ENCODE measurements at places on chromosomes 6 and 20.

DNA sequence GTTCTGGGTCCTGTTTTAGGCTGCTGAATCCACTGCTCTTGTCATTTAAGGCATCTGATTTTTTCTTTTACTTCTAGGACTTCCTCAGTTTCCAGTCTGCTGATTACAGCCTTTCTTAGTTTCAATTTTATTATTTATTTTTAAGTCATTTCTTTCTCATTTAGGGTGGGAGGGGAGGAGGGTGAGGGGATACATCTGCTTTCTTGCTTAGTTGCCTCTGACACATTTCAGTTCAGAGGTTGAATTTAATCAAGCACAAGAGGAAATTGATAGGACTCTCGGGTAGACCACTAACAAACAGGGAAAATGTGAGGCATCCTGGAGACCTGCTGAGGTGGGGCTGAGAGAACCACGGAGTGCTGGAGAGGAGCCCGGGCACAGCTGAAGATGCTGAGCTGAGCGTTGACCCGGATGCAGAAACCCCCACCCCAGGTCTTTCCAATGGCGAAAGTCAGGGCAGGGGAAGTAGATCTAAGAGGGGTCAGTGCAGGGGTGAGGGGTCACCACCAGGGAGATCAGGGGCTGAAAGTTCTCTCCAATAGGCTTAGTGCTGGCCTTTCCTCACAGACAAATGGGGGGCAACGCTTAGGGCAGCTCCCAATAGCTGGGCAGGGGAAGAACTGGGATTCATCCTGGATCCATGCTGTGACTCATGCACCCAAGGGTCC, 7.6 kb upstream of the TREML2 start:
- DNase-seq, result no peak

- DNase-seq, result no peak
Measured at GRCh38 chr6:76852776-76853175, 610.5 kb downstream of the HTR1B start.

GRCh38 chr6:131914967-131915751, 36.0 kb downstream of the CCN2 start:
- DNase-seq, result peak; percentile 55

DNA sequence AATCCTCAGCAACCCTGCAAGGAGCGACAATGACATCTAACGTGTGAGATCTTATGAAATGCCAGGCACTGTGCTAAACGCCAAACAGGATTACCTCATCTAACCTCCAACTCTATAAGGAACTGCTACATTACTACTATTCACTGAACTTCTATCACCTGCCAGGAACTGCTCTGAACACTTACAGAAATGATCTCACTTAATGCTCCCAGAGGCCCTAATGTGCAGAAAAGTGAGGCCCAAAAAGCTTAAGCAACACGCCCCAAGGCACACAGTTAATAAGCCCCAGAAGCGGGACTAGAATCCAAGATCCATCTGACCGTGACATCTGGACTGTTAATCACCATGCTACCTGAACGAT, 28.5 kb downstream of the TRAM2 start:
- no peak for DNase-seq

DNA sequence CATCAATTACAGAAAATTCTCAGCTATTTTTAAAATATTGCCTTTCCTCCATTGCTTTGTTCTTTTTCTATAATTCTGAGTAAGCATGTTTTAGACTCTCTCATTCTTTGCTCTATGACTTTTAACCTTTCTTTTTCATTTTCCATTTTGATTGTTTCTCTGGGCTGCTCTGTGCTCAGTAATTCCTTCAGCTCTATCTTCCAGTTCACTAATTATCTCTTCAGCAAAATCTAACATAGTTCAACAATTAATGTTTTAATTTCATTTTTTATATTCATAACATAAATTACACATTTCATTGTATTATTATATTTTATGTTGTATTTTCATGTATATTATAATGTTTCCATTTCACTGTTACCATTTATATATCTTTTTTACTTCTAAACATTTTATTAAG, 198.8 kb upstream of the NOX3 start:
- DNase-seq, result no peak

DNA sequence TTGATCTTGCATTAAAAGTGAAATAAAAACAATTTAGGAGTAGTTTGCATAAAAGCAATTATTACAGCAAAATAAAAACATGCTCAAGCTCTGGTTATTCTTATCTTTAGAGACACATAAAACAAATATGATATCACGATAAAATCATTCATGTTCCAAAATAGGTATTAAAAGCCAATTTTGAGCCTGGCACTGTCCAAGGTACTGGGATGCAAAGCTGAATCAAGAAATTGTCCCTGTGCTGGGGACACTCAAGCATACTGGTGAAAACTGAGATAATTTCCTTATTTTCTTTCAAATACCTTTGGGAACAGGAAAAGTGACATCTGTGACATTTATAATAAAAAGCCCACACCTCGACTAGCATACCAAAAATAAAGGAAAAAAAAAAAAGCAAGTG, 931 bp upstream of the MTCL3 start:
- peak; percentile 14 for DNase-seq

GRCh38 chr20:5654557-5654956, 95.6 kb upstream of the SHLD1 start:
- no peak for DNase-seq

DNA sequence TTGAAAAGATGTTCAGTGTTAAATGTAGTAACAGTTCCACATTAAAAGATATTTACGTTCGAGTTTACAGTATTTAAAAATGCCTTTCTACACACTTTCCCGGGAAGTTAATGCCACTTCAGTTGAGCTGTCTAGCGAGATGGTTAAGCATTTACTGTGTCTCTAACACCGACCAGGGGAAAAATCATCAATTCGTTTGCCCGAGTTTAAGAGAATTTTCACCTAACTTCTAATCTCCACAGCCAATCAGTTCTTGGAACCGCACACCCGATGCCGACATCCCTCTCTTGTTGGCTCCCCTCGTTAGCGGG, 58.2 kb downstream of the FAM217A start:
- no peak for DNase-seq
